ENCODE measurements at places on chromosomes 7 and 10.

DNA sequence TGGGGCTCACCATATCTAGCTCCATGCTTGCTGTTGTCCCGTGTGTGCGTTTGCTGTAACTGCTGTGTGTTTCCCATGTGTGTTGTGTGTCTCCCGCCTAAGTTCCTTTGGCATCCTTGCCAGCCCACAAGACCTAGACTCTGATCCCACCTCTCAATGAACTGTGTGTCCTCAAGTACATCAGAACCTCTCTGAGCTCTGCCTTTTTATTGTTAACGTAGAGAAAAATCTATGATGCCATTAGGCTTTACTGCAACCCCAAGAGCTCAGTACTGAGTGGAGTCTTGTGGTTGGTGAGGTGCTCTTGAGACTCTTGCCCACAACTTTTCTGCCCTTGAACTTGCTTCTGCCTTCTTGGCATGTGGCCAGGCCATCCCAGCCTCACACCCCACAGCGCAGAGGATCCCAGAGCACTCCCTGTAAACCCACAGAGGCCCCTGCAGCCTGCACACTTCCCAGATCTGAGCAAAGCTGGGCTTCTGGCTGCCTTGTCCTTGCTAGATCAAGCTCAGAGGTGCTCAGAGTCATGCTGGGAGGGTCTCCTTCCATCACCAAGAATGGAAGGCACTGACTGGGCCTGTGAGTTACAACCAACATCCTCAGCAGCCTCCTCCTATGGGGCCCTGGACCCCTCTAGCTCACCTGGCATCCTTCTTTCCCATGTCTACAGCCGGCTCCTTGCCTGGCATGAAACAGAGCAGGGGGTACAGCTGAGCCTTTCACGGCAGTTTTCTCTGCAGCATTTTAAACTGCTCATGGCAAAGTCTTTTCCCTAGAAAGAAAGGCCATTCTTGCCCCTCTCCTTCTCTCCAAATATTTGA is 643.4 kb downstream of the ACTR3B start:
- DNase-seq, result no peak

- no peak for DNase-seq
These were observed 132.2 kb downstream of the TCERG1L start for GRCh38 chr10:131179361-131179760.

DNA sequence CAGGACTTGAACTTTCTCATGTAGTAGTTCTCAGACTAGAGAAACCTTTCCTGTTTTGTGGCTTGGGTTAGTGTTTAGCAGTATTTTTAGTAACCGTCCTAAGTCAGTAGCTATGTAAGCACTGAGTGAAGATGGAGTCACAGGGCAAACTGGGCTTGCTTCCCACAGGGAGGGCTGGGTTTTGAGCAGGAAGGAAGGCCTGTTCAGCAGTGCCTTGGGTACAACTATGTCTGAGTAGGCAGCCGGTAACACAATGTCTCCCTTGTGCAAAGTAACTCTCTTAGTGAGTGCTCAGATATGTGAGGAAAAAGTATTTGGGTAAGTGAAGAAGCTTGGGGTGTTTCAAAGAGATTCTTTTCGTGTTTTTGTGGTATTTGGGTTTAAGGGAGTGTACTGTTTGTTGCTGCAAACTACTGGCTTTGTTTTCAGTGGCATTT is 96.4 kb downstream of the CCSER2 start:
- peak; percentile 67 for DNase-seq

GRCh38 chr10:117188371-117188770 is 8.9 kb upstream of the KCNK18 start:
- no peak for DNase-seq

DNA sequence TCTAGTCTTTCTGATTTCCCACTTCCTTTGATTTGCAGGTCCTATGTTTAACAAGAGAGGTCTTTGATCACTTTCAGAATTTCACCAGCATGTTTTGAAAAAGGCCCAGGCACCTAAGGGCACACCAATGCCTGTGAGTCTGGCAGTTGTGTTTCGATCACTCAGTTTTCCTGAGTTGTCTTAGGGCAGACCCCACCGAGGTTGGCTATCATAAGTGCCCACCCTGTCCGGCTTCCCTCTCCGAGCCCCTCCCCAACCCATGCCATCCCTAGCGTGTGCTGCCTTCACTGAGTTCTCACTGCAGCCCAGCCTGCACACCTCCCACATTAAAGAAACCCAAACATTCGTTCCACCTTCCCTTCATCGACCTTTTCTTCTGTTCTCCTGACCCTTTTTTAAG is 257.9 kb downstream of the GRID1 start:
- DNase-seq, result no peak

- DNase-seq, result no peak
These were observed 538.5 kb upstream of the FOXK1 start for GRCh38 chr7:4143511-4144171.

DNA sequence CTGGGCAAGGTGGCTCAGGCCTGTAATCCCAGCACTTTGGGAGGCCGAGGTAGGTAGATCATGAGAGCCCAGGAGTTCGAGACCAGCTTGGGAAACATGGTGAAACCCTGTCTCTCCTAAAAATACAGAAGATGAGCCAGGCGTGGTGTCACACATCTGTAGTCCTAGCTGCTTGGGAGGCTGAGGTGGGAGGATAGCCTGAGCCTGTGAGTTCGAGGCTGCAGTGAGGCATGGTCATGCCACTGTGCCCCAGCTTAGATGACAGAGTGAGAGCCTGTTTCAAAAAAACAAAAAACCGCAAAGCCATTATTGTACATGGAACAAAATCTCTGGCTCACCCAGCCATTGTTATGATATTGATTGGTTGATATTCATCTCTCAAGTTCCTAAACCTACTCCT is 53.7 kb downstream of the KMT2E start:
- no peak for DNase-seq

Measured in skin of body (tissue), 3 donors.